ENCODE measurements at places on chromosomes 7 and 10.

DNA sequence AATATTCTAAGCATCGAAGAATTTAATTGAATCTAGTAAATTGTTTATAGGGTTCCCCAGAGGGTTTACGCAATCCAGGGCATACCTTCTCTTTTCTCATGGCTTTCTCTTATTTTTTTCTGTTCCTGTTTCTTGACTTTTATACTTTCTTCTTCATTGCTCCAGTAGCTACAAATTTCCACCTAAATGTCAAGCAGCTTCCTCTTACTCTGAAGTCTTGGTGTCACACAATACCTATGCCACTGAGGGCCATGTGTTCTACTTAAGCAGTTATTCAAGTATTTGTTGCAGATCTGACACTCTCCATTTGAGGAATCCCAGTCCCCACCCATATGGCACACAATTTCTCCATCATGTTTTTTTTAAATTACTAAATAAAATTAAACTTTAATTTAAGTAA lies 343.1 kb upstream of the MBL2 start:
- DNase-seq, result no peak

DNA sequence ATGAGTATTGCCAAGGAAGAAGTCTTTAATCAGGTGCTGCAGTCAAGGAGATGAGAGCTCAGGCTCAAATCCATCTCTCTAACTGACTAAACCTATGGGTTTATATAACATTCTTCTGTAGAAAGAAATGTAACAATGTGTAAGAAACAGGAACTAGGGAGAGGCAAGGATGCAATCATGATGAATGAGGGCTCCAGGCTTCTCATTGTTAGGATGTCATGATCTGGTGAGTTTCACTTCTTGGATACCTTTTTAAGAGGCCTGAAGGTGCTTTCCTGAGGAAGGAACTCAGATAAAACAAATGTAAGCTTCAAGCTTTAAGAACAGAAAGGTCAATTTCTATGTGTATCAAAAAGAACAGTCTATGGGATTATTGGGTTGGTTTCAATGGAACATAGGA lies 30.8 kb upstream of the SCIN start:
- DNase-seq, result no peak

GRCh38 chr7:158531661-158532060 lies 56.0 kb downstream of the PTPRN2 start:
- no peak for DNase-seq

- peak; percentile 43 for DNase-seq
Observed at GRCh38 chr10:13347500-13348156, 465 bp downstream of the SEPHS1 start.

GRCh38 chr10:103758294-103758681 lies 97.1 kb downstream of the SH3PXD2A start:
- no peak for DNase-seq

- DNase-seq, result no peak
Observed at GRCh38 chr7:120304674-120305073, 31.7 kb downstream of the KCND2 start.

DNA sequence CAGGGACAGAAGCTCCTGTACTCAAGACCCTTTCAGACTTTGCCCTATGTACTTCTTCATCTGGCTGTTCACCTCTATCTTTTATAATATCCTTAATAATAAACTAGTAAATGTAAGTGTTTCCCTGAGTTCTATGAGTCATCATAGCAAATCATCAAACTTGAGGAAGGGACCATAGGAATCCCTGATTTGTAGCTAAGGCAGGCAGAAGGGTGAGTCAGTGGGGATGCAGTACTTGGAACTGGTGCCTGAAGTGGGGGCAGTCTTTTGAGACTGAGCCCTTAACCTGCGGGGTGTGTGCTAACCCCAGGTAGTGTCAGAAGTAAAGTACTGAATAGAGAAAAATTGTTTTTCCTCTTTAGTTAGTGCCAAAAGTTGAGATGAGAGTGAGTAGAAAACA lies 6.2 kb upstream of the TMEM243 start:
- no peak for DNase-seq

GRCh38 chr7:158556721-158557440 lies 30.7 kb downstream of the PTPRN2 start:
- DNase-seq, result no peak

DNA sequence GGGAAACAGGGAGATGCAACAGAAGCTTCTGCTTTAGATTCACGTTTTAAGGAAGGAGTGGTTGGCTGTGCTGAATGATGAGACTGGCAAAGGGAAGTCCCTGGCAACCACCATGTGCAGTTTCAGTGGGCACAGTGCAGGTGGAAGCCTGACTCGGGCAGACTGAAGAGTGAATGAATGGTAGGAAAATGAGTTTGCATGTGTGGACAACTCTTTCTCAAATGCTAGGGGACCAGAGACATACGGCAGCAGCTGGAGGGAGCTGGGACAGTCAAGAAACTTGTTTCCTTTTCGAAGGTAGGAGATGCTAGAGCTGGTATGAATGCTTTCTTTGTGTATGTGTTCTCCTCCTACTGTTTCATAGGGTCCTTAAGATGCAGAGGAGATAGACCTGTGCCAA lies 29.0 kb downstream of the PODXL start:
- DNase-seq, result no peak

- DNase-seq, result no peak
Observed at GRCh38 chr7:17094963-17095574, 203.4 kb upstream of the AHR start.

- no peak for DNase-seq
Observed at GRCh38 chr10:117653170-117653515, 110.6 kb downstream of the EMX2 start.

DNA sequence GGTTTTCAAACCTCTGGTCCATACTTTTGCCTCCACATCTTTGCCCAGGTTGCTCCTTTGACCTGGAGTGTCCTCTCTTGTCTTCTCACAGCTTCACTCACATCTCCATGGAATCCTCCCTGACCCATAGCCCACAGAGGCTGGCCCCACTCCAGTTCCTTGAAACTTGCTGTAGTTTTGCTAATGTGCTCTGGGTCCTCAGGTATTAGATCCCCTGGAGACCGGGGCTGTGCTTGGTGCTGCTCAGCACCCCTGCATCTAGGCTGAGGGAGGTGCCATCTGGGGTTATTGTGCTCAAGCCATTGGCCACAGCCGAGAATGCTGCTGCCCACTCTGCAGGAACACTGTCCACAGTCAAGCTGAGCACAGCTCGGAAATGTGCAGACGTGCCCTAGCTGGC lies 16.5 kb downstream of the KNDC1 start:
- no peak for DNase-seq

DNA sequence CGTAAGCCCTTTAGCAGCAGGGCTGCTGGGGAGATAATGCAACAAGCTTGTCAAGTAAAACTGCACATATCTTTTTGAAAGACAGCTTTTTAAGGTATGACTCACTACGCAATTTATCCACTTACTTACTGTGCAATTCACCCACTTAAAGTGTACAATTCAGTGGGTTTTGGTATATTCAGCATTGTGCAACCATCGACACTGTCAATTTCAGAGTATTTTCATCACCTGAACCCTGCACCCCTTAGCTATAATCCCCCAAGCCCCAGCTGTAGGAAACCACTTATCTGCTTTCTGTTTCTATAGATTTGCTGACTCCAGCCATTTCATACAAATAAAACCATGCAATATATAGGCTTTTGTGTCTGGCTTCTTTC lies 168.0 kb downstream of the PTPN20 start:
- no peak for DNase-seq

- DNase-seq, result no peak
Observed at GRCh38 chr7:133853706-133854276, 273.3 kb upstream of the LRGUK start.

GRCh38 chr7:48976253-48976652 lies 51.9 kb downstream of the CDC14C start:
- DNase-seq, result no peak

- no peak for DNase-seq
Observed at GRCh38 chr10:69826789-69827554, 25.3 kb downstream of the COL13A1 start.

- DNase-seq, result no peak
Observed at GRCh38 chr7:16528520-16528919, 1.9 kb downstream of the LRRC72 start.
